ENCODE measurements at places on chromosomes 5 and 9.

DNA sequence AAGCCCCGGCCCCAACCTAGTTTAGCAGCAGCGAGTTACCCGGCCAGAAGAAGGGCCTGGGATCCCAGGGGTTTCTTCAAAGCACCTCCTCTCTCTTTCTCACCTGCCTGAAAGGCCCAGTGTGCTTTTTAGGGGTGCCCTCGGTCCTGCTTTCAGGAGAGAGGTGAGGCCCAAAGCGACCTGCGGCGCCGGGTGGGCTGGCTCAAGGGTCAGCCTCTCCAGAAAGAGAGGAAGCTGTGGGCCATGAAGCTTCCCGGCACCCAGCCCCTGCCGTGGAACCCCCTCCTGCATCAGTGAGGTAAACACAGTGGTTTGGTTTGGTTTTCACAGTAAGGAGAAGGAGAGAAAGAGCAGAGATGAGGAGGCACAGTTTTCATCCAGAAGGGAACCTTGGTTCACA lies 4.3 kb downstream of the FOXB2 start:
- DNase-seq, result no peak

GRCh38 chr5:50292735-50293394 lies 148.2 kb downstream of the EMB start:
- no peak for DNase-seq

- peak; percentile 36 for DNase-seq
Measured at GRCh38 chr5:179271821-179272325, 73.4 kb downstream of the ADAMTS2 start.

- no peak for DNase-seq
Measured at GRCh38 chr5:34803974-34804732, 34.8 kb upstream of the TTC23L start.

DNA sequence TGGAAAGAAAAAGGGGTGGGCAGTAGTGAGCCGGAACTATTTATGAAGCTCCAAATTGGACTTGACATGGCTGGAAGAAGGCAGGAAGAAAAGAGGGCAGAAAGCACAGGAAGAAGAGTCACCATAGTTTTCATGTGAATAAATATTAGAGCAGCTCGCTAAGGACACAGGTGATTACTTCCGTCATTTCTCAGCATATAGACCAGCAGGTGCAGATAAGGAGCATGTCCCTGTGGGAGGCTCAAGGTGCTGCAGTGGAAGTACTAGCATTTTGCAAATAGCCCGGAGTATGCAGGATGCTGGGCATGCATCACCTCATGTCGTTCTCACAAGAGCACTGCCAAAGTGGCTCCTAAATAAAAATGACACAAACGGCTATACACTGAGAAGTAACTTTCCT lies 71.3 kb upstream of the HTR4 start:
- no peak for DNase-seq

DNA sequence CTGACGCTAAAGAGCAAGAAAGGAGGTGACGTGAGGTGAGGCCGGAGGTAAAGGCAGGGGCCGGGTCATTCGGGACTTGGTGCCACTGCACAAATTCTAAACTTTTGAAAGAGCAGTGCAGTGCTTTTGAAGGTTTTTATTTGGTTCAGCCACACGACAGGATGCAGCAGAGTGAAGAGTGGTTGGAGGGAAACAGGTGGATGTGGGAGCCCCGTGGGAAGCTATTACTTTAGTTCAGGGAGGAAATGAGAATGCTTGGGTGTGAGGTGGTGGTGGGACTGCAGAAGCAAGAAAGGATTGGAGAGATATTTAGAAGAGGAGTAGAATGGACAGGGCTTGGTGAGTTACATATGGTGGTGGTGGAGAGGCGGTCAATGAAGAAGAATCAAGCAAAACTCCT lies 64.7 kb upstream of the ITGA2 start:
- DNase-seq, result no peak

DNA sequence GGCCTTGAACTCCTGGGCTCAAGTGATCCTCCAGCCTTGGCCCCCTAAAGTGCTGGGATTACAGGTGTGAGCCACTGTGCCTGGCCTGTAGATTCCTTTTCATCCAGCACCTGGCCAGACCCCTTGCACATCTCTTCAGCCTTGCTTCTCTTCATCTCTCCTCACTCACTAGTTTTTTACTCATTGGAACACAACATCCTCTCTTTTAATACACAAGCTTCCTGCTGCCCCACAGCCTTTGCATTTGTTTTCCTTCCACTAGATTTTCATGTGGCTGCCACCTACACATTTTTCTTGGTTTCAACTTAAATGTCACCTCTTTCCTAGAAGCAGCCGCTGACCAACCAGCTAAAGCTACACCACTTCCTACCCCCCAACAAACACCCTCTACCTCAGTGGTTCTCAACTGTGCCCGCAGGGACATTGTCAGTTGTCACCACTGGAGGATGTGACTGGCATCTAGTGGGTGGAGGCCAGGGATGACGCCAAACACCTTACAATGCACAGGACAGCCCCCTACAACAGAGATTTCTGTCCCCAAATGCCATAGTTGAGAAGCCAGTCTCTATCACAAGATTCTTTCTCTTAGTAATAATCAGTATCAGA lies 33.7 kb downstream of the HAVCR1 start:
- DNase-seq, result no peak

GRCh38 chr5:125143011-125143410 lies 396.6 kb upstream of the ZNF608 start:
- DNase-seq, result no peak

- no peak for DNase-seq
Measured at GRCh38 chr9:37587521-37587920, 4.9 kb downstream of the TOMM5 start.

DNA sequence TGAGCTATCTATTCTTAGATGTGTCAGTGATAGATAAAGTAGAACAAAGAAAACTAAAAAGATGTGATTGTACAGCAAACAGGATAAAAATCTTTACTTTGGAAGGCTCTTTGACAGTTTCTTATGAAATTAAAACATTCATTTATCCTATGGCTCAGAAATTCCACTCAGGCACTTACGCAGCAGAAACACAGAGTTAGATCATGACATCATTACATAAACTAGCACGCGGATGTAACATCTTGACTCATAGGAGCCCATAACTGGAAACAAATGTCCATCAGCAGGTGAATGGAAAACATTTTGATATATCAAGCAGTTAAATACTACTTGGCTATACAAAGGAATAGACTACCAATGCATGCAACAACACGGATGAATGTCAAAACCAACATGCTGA lies 45.3 kb downstream of the ICE1 start:
- no peak for DNase-seq
